ENCODE measurements at places on chromosomes 2 and 18.

- DNase-seq = no peak
These were observed 61.5 kb downstream of the BARD1 start for GRCh38 chr2:214747992-214748391.

- no peak for DNase-seq
These were observed 971 bp upstream of the FBXO41 start for GRCh38 chr2:73285159-73285739.

DNA sequence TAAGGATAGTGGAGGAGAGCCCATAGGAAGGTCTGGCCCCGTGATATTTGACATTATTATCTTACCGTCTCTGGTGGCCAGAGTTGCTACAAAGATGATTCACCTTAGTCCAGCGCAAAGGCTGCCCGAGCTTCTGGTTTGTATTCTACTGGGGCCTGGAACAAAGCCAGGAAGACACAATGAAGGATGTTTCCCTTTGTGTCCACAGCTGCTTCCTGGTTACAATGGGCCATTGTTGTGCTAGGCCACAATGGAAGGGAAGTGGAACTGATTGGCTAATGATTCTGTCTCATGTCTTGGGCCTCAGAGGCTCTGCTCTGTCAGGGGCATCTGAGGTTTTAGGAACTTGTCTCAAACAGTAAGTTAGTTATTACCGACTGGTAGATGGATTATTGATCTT is 132.2 kb downstream of the TDRD15 start:
- peak; percentile 3 for DNase-seq

DNA sequence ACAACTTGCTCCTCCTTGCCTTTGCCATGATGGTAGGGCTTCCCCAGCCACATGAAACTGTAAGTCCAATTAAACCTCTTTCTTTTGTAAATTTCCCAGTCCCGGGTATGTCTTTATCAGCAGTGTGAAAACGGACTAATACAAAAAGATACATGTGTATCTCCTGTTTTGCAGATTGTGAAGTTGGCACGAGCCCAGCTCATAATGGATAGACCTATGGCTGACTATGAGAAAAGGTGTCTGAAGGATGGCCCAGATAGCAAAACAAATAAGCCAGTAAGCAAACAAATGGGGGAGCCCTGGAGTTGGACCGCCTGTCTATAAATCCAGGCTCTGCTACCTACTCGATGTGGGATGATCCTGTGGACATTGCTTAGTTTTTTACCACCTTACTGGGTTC is 15.5 kb upstream of the PRKCE start:
- no peak for DNase-seq

GRCh38 chr2:223041527-223042109 is 10.4 kb upstream of the KCNE4 start:
- peak; percentile 10 for DNase-seq

GRCh38 chr18:48017635-48018034 is 87.2 kb upstream of the SMAD2 start:
- DNase-seq = no peak

GRCh38 chr2:183919926-183920325 is 678.4 kb upstream of the ZNF804A start:
- DNase-seq = no peak

- DNase-seq = no peak
These were observed 216.1 kb downstream of the TTC32 start for GRCh38 chr2:19685731-19686130.

- no peak for DNase-seq
These were observed 223.2 kb downstream of the PMAIP1 start for GRCh38 chr18:60123031-60123430.

- no peak for DNase-seq
These were observed 122.8 kb upstream of the L3MBTL4 start for GRCh38 chr18:6537475-6537874.

DNA sequence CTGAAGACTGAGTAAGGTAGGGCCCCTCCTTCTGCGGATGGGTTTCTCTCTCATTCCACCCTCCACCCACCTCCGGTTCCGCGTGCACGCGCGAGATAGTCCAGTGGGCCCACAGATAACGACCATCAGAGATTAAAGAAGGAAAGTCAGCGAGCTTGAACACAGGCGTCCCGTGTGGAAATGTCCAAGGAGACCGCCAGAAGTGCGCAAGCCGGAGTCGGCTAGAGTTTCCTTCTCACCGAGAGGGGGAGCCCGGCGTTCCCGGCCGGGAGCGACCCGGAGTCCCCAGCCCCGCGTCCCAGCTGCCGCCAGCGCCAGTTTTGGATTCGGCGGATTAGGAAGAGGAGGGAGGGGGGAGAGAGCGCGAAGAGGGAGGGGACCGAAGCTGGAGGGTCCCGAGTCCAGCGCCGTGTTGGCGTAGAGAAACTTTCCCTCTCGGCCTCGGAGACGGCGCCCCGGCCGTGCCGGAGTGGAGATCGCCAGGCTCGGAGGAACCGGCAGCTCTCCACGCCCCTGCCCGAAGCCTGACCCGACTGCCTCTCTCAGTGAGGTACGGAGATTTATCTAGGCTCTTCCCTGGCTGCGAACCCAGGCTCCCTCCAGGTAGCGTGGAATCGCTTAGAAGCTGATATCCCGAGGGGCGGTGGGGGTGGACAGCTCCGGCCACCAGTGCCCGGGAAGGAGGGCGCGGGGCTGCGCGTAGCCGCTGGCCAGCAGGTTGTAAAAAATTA is at the start of gene GULP1:
Gene GULP1 (plus strand): TSS at position 258 of the 731 bp plus-strand sequence. CDS start 185,829 bp downstream, outside the sequence.
- peak; percentile 11 for DNase-seq

GRCh38 chr18:46502444-46502843 is 154.6 kb downstream of the LOXHD1 start:
- no peak for DNase-seq

DNA sequence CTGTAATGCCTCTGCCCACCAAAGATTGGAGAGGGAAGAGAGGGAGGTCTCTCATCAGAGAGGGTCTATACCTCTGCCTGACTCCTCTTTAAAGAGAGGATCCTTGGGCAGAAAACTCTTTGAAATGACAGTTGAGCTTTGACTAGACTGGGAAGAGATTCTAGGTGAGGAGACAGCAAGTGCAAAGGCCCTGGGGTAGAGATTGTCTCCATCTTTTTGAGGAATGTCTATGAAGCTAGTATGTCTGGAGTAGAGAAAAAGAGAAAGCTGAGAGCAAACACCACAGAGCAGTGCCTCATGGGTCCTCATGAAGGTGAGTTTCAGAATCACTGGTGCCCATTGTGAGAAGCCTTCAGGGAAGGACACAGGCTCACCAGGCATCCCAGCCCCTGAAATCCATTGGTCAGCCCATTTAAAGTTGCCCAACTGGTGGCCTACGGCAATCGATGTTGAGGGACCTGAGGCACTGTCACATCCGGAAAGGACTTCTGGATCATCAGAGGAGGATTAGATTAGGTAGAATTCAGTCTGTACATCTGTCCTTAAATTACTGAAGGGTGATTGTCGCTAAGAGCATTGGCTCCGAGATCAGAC is 31.5 kb downstream of the LBH start:
- no peak for DNase-seq

GRCh38 chr2:8685697-8686358 is 4.0 kb downstream of the ID2 start:
- DNase-seq = peak; percentile 28

DNA sequence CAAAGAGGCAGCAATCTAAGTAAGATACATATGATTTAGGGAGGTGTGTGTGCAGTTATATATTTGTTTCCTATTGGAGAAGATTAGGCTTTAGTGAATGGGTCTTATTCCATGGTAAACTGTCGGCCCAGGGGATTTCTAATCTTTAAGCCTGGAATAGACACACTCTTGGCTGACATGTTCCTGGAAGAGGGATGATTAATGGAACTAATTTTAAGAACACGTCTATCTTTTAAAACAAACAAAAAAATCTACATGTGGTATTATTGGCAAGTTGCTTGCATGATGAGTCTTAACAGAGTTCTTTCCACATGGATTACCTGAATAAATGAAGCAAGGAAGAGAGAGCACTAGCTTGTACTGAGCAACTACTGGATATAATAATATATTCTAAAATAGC is 114.2 kb upstream of the NT5C1B start:
- no peak for DNase-seq

GRCh38 chr2:170086751-170087412 is 91.1 kb upstream of the MYO3B start:
- DNase-seq = no peak

DNA sequence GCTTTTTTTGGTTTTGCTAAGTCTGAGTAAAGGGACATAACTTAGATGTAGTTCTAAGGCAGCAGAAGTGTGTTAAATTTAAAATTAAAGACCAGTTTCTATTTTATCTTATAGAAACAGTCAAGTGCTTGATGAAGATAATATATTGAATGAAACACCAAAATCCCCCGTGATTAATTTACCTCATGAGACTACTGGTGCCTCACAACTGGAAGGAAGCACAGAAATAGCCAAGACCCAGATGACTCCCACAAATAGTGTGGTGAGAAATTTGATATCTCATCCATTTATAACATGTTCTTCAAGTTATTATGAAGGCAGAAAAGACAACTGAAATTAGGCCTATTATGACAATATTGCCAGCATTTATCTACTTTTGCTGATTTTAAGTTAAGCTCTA is 45.6 kb downstream of the APLF start:
- DNase-seq = no peak

GRCh38 chr2:26559556-26559955 is 81.6 kb downstream of the CIB4 start:
- DNase-seq = no peak

GRCh38 chr2:29270701-29271121 is 155.5 kb downstream of the CLIP4 start:
- DNase-seq = no peak

GRCh38 chr18:11857177-11857887 is 6.1 kb downstream of the CHMP1B start:
- no peak for DNase-seq

GRCh38 chr2:54289917-54290316 is 33.9 kb upstream of the TSPYL6 start:
- DNase-seq = no peak

- DNase-seq = no peak
These were observed 105.5 kb downstream of the CAPN13 start for GRCh38 chr2:30701782-30702181.

DNA sequence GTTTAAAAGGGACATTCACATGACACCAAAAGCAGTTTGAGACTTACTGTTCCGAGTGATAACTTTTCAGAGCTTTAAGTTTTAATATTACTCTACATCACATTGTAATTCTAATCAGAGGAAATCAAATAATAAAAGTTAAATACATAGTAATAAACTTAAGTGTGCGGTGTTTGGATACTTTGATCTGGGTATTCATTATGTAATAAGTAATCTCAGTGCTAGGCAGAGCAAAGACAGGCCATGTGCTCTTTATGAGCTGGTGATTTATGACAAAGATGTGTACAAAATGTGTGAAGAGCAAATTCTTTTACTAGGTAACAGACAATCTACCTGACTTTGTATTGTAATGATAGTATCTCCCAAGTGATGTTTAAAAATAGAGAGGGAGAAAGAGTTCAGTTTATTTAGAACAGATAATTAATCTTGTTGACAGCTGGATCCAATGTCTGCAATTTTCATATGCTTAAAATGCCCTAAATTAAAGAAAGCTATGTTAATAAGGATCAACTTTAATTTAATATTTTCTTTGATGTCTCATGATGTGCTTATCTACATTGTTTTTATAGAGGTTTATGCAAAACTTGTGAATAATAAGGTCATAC is 4.4 kb downstream of the CFAP221 start:
- DNase-seq = no peak

DNA sequence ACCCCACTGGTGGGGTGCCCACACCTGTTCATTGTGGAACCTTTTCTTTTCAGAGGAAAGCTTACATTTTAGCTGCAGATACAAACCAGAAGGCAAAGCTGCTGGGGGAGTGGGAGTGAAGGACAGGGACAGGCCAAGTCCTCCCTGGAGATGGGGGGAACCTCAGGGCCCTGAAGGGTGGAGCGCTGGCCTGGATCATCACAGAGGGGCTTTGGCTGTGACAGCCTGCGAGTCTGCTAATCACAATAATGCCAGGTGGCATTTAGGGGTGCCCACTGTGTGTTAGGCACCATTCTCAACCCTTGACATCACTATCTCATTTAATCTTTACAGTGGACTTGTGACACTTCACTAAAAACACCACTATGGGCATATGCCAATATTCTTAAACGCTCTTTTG is 27.4 kb downstream of the KCTD1 start:
- no peak for DNase-seq

- DNase-seq = no peak
These were observed 65.3 kb downstream of the PMS1 start for GRCh38 chr2:189849550-189849949.

DNA sequence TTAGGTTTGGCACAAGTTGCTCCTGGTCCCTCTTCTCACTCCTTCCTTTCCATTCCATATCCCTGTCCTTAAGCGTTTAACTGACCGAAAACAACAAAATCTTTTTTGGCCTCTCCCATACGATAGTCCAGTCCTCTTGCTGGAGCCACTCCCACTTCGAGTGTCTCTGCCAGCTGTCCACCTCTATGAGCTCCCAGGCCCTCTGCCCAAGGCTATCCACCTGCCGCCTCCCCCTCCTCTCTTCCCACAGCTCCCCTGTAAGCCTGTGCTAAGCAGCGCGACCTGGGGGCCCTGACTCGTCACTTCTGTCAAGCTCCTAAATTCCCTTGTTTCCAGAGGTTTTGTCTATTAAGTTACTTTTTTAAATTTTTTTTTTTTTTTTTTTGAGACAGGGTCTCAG is 47.0 kb upstream of the FOSL2 start:
- DNase-seq = no peak

DNA sequence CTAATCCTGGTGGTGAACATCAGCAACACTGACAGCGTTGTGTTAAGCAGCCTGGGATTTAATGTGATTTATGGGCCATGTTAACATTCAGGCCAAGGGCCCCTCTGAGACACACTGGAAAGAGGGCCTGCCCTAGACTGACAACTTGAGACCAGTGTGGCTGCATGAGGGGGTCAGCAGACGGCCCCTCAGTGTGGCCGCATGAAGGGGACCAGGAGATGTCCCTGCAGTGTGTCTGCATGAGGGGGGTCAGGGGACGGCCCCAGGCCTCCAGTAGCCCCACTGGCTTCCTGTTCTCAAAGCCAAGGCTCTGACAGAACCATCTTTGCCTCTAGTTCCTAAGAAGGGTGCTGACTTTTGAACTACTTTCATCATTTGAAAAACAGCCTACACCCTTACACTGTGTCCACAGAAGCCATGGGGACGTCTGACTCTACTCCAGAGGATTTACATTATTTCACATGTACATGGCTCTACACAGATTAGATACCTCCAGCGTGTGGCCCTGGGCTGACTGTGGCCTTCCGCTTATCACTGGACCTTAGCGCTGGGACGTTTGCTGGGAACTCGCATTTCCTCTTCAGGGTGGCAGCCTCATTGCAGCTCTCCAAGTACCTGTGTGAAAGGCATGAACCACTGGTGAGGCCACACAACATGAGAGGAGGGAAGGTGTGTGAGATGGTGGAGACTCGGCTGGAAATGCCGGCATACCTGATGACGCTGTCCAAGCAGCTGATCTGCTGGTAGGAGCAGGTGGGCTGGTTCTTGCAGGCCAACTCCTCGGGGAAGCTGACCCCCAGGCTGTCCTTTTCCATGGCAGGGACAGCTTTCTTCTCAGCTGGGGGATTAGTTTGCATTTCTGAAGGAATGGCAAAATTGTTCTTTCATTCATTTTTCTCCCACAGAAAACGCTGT is 18.2 kb upstream of the HES6 start:
- no peak for DNase-seq

DNA sequence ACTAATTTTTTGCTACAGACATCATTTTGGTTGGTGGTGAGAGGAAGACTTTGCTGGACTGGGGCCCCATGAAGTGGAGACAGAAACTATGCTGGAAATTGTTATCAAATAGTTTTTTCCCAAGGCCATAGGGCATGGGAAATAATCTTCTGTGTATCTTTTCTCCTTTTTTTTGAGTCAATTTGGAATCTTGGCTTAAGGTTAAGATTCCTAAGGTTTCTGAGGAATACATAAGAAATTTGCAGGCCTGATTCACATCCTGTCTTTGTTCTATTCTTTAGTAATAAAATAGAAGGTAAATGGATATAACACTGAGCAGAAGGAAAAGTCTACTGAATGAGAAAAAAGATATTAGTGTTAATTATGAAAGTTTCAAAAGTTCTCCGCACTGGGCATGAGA is 16.6 kb downstream of the SMC6 start:
- DNase-seq = no peak

Data from NCI-H1092 (cell line).